ENCODE measurements at places on chromosomes 12 and 14. TPM values are rescaled to one million over a fixed set of nuclear protein-coding genes. Genes with fewer than 3 reads are reported as not detected.

ATG2B gene
- total RNA-seq, result 14.4 TPM

DNA sequence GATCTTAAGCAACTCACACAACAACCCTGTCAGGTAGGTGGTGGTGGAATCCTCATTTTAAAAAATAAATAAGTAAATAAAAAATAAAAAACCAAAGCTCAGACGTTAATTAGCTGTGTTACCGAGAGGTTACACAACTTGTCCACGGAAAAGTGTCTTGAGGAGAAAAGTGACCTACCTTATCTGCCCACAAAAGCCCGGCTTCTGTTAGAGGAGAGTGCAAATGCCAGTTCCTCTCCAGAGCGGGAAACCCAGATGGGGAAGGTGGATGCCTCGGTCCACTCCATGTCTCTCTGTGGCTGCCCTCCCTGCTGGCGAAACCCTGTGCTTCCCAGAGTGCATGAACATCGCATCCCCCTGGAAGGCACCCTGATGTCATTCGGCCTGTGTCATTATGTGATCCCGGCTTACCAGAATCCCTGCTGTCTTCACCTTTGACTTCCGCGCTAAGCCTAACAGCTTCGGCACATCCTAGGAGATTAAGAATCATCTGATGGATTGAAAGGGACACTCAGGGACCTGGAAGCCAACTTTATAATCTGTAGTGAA is 6.4 kb downstream of the MLXIP start:
- peaks cover 7% of the 10 kb centered on the region for H3K27me3 ChIP-seq
- no peak for DNase-seq
- no peak overlapping the region for H3K27ac ChIP-seq
- peaks cover 2% of the 10 kb centered on the region for H3K4me1 ChIP-seq
- H3K36me3 ChIP-seq, result no peaks in the 10 kb centered on the region
- H3K4me3 ChIP-seq, result no peak overlapping the region

RHEBL1 gene
- total RNA-seq, result 7.0 TPM

MGAT4C gene
- total RNA-seq, result 3.0 TPM

DNA sequence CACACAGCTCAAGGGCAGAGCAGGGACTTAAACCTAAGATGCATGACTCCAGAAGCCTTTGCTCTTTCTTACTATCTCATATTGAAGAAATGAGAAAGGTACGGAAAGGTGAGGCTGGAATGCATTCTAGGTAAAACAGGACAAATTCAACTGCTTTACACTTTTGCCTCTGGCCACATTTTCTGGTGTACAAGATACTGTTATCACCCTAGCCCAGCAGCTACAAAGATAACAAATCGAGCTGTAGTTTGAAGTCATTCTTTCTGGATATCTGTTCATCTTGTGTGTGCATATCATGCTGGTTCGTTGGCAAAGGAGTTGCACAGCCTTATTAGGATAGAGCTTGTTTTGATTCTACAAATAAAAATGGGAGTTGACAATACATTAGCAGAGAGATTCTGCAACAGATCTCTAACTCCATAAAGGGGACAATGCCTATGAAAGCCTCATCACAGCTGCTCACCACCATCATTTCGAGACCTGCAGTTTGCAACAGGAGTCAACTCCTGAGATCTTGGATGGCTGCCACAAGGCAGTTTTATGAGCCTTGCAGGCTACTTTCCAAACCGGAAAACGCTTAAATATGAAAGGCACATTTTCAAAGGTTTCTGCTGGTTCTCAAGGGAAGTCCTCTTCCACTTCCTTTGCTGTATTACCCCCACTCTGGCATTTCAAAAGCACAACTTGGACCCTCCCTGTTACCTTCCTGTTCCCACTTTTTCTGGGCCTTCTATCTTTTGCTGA is 64.9 kb downstream of the STXBP6 start:
- no peak for DNase-seq
- no peak overlapping the region for H3K4me3 ChIP-seq
- no peaks in the 10 kb centered on the region for H3K4me1 ChIP-seq
- no peak overlapping the region for H3K27ac ChIP-seq
- no peaks in the 10 kb centered on the region for H3K27me3 ChIP-seq
- H3K36me3 ChIP-seq, result no peaks in the 10 kb centered on the region

AP4S1 gene
- total RNA-seq, result 9.9 TPM

DNA sequence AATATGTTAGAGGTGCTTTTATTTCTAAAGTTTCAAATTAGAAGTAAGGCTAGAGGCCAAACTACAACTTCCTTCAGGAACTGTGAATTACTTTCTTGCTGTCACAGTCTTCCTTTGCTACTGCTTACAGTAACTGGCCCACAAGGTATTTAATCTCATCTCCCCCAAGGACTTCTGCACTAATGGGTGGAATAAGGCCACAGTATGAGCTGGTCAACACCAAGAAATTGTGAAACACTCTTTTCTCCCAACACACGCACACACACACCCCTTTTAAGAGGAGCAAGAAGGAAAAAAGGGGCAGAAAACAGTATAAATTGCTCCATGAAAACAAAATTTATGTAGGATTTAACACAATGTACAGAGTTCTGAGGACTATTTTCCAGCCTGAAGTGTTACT is 45.6 kb downstream of the SCAF11 start:
- no peak overlapping the region for H3K4me3 ChIP-seq
- no peaks in the 10 kb centered on the region for H3K27me3 ChIP-seq
- H3K4me1 ChIP-seq, result no peaks in the 10 kb centered on the region
- DNase-seq, result no peak

LTB4R gene
- total RNA-seq, result 6.8 TPM

DNA sequence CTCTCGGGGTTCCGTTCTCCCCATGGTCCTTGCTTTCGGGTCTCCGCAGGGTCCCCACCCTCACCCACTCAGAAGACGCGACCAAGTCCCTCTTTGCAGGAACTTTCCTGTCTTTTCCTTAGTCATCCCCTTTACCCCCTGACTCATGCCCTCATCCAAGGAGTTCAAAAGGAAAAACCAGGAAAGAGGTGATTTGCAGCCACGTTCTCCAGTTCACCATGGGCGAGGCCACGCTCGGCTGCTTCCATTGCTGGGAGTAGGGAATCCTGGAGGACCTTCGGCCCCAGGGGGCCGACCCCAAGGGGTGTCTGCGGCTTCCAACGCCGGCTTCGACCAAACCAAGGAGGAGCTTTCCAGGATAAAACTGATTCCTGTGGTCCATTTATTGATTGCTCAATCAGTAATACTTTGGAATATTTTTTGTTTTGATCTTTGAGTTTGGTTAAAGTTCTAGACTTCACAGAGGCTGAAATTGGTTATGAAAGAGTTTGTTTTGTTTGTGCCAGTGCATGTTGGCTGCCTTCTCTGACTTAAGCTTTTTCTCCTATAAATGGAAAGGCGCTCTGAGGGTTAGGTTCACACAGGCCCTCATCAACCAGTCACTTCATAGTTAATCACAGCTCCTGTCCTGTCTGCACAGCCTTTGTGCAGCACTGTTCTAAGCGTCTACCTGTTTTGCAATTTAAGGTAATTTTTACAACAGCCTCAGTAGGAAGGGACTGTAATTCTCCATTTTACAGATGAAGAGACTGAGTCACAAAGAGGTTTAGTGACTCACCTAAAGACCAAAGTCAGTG is 827 bp downstream of the ALDH2 start:
- H3K27ac ChIP-seq, result no peak overlapping the region
- DNase-seq, result no peak
- peak overlapping the region; percentile 70 for H3K4me3 ChIP-seq
- peaks cover 8% of the 10 kb centered on the region for H3K4me1 ChIP-seq
- peaks cover 5% of the 10 kb centered on the region for H3K27me3 ChIP-seq
- no peaks in the 10 kb centered on the region for H3K36me3 ChIP-seq

DNA sequence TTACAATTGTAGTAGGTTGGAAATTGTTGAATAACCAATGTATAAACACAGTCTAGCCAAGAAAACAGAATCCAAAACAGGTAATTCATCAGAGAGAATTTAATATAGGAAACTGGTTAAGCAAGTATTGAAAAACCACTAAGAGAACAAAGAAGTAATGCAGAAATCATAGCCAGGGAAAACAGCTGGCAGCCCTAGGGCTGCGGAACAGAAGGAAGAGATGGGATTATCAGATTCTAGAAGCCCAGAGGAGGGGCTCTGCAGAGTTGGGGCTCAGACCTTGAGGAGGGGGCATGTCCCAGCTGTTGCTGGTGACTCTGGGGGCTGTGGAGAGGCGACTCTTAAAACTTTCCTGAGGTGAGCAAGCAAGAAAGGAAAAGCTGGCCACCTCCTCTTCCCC is 49.4 kb downstream of the CD9 start:
- H3K36me3 ChIP-seq, result no peaks in the 10 kb centered on the region
- no peak for DNase-seq
- H3K27me3 ChIP-seq, result no peaks in the 10 kb centered on the region

GRCh38 chr12:29971446-29971845 is 187.7 kb upstream of the TMTC1 start:
- no peaks in the 10 kb centered on the region for H3K4me1 ChIP-seq
- no peak overlapping the region for H3K4me3 ChIP-seq
- no peak for DNase-seq
- H3K27me3 ChIP-seq, result no peaks in the 10 kb centered on the region
- H3K27ac ChIP-seq, result no peak overlapping the region

ACTN1 gene
- 262 TPM for total RNA-seq

- H3K4me3 ChIP-seq, result no peak overlapping the region
- H3K27ac ChIP-seq, result no peak overlapping the region
- no peaks in the 10 kb centered on the region for H3K27me3 ChIP-seq
- no peaks in the 10 kb centered on the region for H3K36me3 ChIP-seq
- H3K4me1 ChIP-seq, result no peaks in the 10 kb centered on the region
- peak; percentile 72 for DNase-seq
These were observed 26.6 kb upstream of the LTA4H start for GRCh38 chr12:96061864-96062453.

DNA sequence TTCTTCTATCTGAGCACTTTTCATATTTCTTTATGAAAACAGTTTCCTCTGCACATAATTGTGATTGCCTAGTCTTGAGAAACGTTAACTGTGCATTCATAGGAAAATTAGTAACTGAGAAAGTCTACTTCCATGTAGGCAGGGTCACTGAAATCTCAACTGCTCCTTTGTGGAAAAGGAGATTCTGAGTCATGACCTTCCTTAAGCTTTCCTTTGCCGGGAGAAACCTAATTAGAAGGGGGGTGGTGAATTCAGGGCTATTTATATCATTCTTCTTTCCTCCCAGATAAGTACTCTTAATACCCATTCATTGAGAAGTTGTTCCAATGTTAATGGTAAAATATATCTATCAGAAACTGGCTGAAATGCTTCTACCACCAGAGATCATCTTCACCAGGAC is 751.0 kb upstream of the TMEM132C start:
- H3K27me3 ChIP-seq, result no peaks in the 10 kb centered on the region
- H3K36me3 ChIP-seq, result no peaks in the 10 kb centered on the region
- no peak for DNase-seq
- no peaks in the 10 kb centered on the region for H3K4me1 ChIP-seq

DUSP6 gene
- total RNA-seq, result 179 TPM

ZNF219 gene
- 113 TPM for total RNA-seq

RNASE7 gene
- not detected for total RNA-seq

- no peaks in the 10 kb centered on the region for H3K4me1 ChIP-seq
- no peaks in the 10 kb centered on the region for H3K36me3 ChIP-seq
- H3K4me3 ChIP-seq, result no peak overlapping the region
- no peak overlapping the region for H3K27ac ChIP-seq
- H3K27me3 ChIP-seq, result no peaks in the 10 kb centered on the region
These were observed 35.7 kb upstream of the STK38L start for GRCh38 chr12:27208414-27208750.

GRCh38 chr12:1173781-1174617 is 183.0 kb downstream of the ERC1 start:
- H3K4me1 ChIP-seq, result no peaks in the 10 kb centered on the region
- H3K36me3 ChIP-seq, result no peaks in the 10 kb centered on the region
- no peak for DNase-seq
- H3K27me3 ChIP-seq, result no peaks in the 10 kb centered on the region

DNA sequence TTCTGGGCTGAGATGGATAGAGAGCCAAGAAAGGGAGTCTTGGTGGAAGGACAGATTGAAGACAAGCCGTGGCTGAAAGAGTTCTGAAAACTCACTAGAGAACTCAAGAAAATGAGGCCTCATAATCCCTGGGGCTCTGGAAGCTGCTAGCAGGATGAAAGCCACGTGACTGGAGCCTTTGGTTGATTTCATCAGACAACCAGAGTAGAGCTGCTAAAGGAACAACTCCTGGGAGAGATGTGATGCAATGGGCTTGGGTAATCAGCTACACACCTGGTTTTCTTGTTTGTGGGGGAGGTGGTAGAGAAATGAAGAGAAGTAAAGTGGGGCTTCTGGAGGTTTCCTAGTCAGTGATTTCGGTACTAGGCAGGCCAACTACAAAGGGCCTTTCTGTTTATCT is 13.4 kb downstream of the CSRNP2 start:
- H3K36me3 ChIP-seq, result peaks cover 47% of the 10 kb centered on the region
- no peak for DNase-seq
- H3K27me3 ChIP-seq, result no peaks in the 10 kb centered on the region

PRR4 gene
- total RNA-seq, result not detected

- H3K4me1 ChIP-seq, result peaks cover 5% of the 10 kb centered on the region
- H3K4me3 ChIP-seq, result no peak overlapping the region
- H3K27ac ChIP-seq, result no peak overlapping the region
- DNase-seq, result no peak
- no peaks in the 10 kb centered on the region for H3K36me3 ChIP-seq
These were observed 20.7 kb upstream of the ANAPC7 start for GRCh38 chr12:110424237-110424636.

GRCh38 chr12:55760663-55761062 is 17.7 kb downstream of the GDF11 start:
- no peaks in the 10 kb centered on the region for H3K27me3 ChIP-seq
- H3K4me3 ChIP-seq, result no peak overlapping the region
- no peaks in the 10 kb centered on the region for H3K4me1 ChIP-seq
- H3K27ac ChIP-seq, result no peak overlapping the region
- peaks cover 51% of the 10 kb centered on the region for H3K36me3 ChIP-seq

GRCh38 chr12:51901121-51901817 is 6.0 kb upstream of the ACVRL1 start:
- H3K4me3 ChIP-seq, result no peak overlapping the region
- H3K36me3 ChIP-seq, result no peaks in the 10 kb centered on the region
- no peaks in the 10 kb centered on the region for H3K27me3 ChIP-seq
- DNase-seq, result no peak
- H3K4me1 ChIP-seq, result no peaks in the 10 kb centered on the region
- H3K27ac ChIP-seq, result no peak overlapping the region

DNA sequence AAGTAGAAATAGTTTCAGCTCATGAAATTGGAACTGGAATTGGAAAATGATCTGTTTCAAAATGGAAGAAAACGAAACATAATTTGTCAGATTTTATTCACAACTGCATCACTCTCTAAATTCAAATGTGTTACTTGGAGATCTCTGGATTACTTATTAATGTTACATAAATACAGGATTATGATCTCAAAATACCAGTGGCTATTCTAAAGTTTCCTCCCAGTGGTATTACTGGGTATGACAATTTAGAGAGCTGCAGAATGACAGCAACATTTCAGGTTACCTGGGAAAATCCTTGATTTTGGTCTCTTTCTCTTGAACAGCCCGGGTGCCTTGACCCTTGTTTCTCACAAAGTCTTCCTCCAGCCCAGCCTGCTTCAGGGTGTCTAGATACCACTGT is 14.2 kb downstream of the FAM161B start:
- no peak overlapping the region for H3K27ac ChIP-seq
- DNase-seq, result no peak
- H3K4me1 ChIP-seq, result no peaks in the 10 kb centered on the region
- H3K4me3 ChIP-seq, result no peak overlapping the region
- H3K36me3 ChIP-seq, result peaks cover 2% of the 10 kb centered on the region

Data from H1 (cell line).